Neural crest cell (in vitro differentiated cells): ENCODE measurements at places on chromosomes 16 and 17. TPM values are rescaled to one million over a fixed set of nuclear protein-coding genes. Genes with fewer than 3 reads are reported as not detected.
A peak's percentile ranks its signal among the peaks of the same experiment; 100 is the strongest.

DNA sequence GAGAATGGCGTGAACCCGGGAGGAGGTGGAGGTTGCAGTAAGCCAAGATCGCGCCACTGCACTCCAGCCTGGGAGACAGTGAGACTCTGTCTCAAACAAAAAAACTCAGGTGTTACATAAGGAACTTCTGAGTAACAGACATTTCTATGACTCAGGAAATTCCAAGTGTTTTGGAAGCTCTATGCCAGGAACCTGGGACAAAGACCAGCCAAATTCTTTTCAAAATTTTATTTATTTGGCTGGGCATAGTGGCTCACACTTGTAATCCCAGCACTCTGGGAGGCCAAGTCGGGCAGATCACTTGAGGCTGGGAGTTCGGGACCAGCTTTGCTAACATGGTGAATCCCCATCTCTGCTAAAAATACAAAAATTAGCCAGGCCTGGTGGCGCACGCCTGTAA lies 5.2 kb upstream of the SH2B1 start:
- no peak for DNase-seq

DNA sequence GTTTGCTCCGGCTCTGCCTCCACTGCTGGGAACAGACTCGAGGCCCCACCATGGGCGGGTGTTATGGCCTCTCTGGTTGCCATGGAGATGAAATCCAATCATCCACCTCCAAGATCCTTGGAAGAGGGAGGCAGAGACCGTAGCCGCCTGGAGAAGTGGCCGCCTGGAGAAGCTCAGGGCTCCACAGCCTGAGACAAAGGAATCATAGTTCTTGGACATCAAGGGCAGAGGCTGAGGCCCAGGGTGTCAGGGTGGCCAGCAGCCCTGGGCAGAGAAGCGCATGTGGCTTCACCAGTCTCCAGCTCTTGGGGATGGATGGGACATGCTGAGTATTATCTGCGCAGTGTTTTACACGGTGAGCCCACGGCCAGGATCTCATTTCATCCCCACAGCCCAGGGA lies 36.2 kb downstream of the ABR start:
- peak; percentile 57 for DNase-seq

DNA sequence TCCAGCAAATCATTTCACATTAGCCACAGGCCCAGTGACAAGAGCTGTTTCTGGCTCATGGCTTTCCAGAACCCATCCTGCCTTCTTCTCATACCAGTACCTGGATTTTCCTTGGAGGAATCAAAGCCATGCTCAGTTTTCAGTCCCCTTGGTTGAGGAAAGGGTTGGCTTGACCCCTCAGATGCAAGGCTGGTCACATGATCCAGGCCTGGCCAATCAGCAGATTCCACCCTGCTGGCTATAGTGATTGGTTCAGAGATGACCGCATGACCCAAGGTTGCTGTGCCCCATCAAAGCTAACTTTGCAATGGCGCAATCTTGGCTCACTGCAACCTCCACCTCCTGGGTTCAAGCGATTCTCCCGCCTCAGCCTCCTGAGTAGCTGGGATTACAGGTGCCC lies 45.0 kb downstream of the MMP15 start:
- no peak for DNase-seq

DNA sequence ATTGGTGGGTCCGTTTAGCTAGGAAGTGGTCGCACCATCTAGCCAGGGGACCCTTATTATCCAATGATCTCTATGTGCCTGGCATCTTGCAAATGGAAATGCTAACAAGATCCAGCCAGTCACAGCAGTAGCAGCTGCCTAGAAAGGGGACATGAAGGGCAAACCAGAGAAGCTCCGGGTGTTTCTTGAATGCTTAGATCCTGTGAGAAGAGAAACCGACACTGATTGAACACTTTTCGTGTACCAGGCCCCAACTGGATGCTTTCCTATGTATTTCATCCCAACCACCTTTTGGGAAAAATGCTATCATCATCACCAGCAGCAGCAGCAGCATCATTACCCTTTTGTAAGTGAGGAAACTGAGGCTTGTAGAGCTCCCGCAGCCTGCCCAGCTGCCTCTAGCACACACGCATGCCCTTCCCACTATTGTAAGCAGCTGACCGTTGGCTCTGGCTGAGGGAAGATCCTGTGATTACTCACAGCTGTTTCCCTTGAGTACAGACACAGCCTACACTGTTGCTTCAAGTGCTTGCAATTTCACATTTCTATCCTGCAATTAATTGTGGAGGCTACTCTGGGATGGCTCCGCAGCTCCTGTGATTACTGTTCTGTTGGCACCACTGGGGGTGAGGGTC lies 180.7 kb upstream of the CACNG5 start:
- no peak for DNase-seq

- DNase-seq, result no peak
Measured at GRCh38 chr17:1752425-1753262, 9.2 kb upstream of the SERPINF1 start.

GRCh38 chr16:57049678-57050077 lies 42.7 kb upstream of the CPNE2 start:
- DNase-seq, result no peak

DNA sequence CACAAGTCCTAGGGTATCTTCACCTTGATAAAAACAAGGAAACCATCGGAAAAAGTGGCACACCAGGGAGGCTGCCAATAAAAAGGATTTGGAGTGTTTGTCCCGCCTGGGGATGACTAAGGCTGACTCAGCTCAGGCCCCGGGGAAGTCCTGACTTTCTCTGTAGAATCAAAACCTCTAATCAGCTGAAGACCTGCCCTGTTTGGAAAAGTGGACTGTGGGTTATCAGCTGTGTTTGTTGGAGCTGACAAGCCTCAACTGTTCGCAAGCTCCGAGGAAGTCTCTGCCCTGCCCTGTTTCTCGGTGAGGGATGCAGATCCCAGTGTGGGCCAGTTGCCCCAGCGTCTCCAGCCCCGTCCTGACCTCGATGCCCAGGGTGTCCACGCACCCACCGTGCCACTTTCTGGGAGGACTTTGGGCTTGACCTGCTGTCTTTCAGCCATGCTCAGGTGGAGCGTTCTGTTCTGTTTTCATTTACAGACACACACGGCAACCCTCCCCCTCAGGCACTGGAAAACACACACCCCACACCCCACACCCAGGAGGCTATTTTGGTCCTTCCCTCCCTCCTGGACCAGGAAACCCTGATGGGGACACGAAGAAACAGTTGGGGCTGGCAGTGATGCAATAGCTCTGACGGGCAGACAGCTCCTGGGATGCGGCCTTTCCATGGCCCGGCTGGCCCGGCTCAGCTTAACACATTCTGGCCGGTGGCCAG lies 27.6 kb upstream of the PITPNA start:
- DNase-seq, result no peak

TNK1 gene
- 0.21 and 0.43 TPM in 2 replicates for total RNA-seq

- no peak for DNase-seq
Measured at GRCh38 chr16:14357328-14357727, 272.7 kb downstream of the PARN start.

CES4A gene
- total RNA-seq, result 1.8 TPM in 2 replicates

DNA sequence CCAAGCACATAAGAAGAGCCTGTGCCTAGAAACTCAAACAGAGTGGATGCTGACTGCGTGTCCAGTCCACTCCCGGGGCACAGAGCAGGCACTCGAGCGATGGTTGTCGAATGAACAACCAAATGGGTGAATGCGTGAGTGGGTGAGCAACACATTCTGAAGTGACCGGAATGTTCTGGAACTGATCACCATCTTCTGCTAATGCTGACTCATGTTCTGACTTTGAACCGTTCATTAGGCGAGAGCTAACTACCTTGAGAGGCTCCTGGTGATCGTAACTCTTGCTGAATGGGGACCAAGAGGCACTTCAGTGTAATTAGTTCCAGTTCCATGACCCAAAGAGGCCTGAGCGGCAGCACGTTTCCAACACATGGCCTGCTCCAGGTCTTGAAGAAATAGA lies 37.9 kb downstream of the IRF8 start:
- DNase-seq, result no peak

DNA sequence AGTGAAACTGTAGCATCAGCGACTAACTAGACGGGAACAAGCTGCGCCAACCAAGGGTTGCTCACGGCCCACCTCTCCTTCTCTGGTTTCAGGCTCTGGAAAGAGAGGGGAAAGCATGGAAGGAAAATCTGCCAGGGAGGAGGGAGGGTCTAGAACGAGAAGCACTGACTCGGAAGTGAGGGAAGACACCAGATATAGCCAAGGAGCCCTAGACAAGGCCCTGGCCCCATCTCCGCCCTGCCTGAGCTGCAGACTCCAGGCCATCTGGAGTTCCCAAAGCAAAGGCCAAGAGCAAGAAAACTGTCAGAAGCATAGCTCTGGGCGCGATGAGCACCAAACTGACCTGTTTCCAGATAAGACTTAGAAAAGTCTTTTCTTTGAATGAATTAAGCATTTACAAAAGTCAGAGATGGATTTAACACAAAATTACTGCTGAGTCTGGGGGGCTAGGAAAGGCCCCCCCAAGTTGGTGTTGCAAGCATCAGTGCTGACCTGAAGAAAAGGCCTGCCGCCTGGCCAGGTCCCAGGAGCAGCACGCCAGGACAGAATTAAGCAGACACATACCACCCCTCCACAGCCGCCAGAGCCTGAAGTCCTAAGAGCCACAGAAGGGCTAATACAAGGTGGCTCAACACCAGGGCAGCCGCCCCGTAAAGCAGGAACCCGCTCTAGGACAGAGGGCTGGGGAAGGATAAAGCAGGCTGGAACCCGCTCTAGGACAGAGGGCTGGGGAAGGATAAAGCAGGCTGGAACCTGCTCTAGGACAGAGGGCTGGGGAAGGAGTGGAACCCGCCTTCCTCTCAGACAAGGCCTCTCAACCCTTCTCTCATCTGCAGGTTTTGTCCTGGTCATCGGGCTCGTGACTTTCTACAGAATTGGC lies 20.7 kb downstream of the TMEM204 start:
- DNase-seq, result no peak

KRTAP16-1 gene
- total RNA-seq, result not detected in 2 replicates

- DNase-seq, result peak; percentile 43
Measured at GRCh38 chr17:74274060-74274708, at the start of gene DNAI2. Gene DNAI2, plus strand, starts transcription at chr17:74274234. Its CDS starts 7,584 bp downstream, at chr17:74281818.

DNA sequence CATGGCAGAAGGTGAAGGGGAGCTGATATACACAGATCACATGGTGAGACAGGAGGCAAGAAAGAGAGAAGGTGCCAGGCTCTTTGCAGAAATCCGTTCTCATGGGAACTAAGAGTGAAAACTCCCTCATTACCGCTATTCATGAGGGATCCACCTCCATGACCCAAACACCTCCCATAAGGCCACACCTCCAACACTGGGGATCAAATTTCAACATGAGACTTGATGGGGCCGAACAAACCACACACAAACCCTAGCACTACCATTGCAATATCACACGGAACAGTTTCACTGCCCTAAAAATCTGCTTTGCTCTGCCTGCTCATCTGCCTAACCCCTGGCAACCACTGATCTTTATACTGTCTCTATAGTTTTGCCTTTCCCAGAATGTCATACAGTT lies 34.8 kb downstream of the C17orf67 start:
- DNase-seq, result no peak

DNA sequence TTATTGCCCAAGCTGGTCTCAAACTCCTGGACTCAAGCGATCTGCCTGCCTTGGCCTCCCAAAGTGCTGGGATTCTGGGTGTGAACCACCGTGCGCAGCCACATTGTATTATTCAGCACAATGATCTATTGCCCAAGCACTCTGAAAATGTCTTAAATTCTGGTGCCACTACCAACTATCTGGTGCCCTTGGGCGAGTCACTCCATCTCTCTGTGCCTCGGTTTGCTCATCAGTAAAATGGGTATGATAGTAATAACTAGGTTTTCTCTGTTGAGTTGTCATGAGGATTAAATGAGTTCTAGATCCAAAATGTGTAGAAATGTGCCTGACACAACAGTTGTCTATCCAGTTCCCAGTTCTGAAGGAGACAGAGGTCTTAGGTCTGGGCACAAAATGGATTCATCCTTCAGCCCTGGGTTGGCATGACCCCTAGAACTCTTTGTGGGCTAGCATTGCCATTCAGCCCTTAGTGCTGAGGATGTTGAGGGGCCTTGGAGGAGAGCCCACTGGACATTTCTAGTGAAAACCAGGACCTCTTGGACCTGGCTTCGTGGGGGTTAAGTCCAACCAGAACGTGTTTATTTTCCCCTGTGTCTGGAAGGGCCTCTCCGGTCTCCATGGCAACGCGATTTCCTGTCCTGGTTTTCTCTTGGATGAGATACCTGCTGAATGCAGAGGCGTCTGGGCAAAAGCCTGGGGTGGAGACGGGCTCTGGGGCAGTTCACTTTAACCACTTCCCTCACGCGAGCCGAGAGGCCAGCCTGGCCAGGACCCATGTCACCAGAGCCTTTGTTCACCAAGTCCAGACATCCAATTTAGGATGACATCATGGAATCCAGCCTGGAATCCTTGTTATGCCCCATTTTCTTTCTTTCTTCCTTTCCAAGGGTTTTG lies 43.7 kb upstream of the TNRC6A start:
- peak; percentile 33 for DNase-seq
